ENCODE measurements at places on chromosomes 7 and 10. TPM values are rescaled to one million over a fixed set of nuclear protein-coding genes. Genes with fewer than 3 reads are reported as not detected.

The SLIT1 gene
- total RNA-seq = 0.17 TPM

The AKR1C4 gene
- total RNA-seq = not detected

The AOAH gene
- total RNA-seq = not detected

The CRPPA gene
- 1.5 TPM for total RNA-seq

The ITIH5 gene
- 49.3 TPM for total RNA-seq

The DNAJC12 gene
- 1.8 TPM for total RNA-seq

The LRRC27 gene
- total RNA-seq = 11.7 TPM

The HTR5A gene
- total RNA-seq = not detected

The IQUB gene
- 0.83 TPM for total RNA-seq

The GLCCI1 gene
- total RNA-seq = 6.7 TPM

The POLR2J gene
- total RNA-seq = 37.2 TPM

The ELOVL3 gene
- total RNA-seq = 0.66 TPM

The AZGP1 gene
- total RNA-seq = not detected

The IGFBP3 gene
- 8.9 TPM for total RNA-seq

The GPR26 gene
- total RNA-seq = not detected

The CLDN15 gene
- total RNA-seq = 3.1 TPM

The TFPI2 gene
- 14.4 TPM for total RNA-seq

The STAG3 gene
- total RNA-seq = 0.50 TPM

The CLCN1 gene
- total RNA-seq = under 0.01 TPM

The MINDY4 gene
- 4.1 TPM for total RNA-seq

All from fibroblast of lung (primary cell).